Retinal pigment epithelial cell (primary cell): ENCODE measurements at places on chromosomes 5 and 9.

GRCh38 chr9:7088611-7089010 is 330.8 kb downstream of the KDM4C start:
- DNase-seq = no peak

GRCh38 chr5:16579142-16579847 is 37.5 kb downstream of the RETREG1 start:
- DNase-seq = no peak

- no peak for DNase-seq
Observed at GRCh38 chr9:93255994-93256877, 72.3 kb downstream of the WNK2 start.

DNA sequence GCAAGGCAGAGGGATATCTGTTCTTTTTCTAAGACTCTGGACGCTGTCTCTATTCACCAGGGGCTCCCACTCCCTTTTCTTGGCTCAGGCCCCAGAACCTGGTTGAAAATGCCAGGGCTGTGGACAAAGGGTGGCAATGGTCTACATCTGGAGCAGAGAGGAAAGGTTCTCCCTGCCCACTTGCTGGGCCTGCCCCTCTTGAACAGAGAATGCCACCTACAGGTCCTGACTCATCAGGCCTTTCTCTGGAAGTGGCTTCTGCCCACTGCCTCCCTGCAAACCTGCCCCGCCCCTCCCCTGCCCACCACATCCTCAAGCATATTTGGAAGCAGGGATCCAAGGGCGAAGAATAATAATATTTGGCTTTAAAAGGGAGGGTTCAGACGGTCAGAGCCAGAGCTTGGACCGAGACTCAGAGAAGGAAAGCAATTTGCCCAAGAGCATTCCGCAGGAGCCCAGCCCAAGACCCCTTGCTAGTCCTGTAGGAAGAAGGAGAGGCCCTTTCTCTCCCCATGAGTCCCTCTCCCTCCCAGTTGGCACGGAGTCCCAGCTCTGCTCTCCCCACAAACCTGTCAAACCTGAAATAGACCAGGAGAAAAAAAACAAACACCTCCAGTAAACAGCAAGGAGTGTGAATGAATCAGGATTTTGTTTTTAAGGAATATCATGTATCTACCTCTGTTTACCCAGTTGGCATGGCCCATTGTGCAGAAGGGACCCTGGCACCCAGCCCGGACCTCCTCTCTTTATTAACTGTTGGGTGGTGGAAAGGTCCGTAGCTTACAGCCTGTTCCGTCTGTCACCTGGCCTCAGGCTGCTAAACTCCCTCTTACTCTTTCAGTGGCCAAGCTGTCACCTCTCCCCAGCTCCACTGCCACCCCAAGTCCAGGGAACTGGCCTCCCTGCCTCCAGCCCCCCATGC is 37.7 kb upstream of the STXBP1 start:
- no peak for DNase-seq

DNA sequence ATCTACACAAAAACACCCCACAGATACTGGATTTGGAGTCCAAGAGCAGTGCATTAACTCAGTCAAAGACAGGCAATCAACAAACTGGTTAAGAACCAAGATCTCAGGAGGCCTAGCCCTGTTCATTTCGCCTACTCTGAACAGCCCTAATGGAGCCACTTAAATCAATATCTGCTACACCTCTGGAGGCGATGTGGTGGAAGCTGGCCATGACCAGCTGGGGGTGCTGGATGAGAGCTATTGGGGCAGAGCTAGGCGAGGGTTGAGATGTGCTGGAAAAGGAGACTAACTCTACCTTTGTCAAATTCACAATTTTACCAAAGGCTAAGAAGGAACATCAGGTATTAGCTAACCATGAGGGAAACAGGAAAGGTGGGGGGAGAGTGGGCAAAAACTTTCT is 23.3 kb upstream of the ARSB start:
- no peak for DNase-seq

GRCh38 chr5:145294331-145294730 is 540.8 kb downstream of the PRELID2 start:
- DNase-seq = no peak

GRCh38 chr5:3818624-3819023 is 223.0 kb downstream of the IRX1 start:
- no peak for DNase-seq

DNA sequence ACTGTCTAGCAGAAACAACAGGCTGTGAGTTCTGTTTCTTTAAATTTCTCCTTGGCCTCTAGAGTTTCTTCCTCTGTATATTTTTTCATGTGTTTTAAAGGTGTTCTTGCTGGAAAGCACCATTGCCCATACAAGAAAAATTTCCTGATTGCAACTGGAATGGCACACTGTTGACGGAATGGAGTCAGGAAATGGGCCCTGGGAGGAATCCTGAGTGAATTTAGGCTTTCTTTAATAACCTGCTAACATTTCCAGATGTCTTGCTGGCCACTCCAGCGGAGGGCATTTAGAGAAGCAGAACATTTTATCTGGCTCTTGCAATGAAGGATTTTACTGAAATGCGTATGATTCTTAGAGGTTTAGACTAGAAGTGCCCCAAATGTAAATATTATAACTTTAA is 736.3 kb downstream of the TAF11L14 start:
- no peak for DNase-seq

DNA sequence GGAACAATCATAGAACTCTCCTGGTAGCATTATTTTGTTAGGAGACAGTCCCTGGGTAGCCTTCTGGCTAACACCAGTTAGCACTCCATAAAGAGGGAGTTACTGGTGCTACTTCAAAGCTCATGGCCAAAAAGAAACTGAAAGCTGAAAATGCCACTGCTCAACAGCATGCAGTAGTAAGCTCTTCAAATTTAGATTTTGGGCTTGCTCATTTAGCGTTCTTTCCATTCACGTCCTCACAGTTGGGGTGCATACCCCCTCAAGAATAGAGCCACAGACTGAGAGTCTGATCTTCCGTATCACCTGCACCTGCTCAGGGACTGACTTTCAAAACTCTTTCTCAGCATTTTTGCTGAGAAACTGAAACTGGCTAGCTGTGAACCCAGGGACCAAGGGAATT is 24.7 kb downstream of the NTRK2 start:
- DNase-seq = no peak

- DNase-seq = no peak
Observed at GRCh38 chr9:128396970-128397613, 23.6 kb upstream of the CERCAM start.

DNA sequence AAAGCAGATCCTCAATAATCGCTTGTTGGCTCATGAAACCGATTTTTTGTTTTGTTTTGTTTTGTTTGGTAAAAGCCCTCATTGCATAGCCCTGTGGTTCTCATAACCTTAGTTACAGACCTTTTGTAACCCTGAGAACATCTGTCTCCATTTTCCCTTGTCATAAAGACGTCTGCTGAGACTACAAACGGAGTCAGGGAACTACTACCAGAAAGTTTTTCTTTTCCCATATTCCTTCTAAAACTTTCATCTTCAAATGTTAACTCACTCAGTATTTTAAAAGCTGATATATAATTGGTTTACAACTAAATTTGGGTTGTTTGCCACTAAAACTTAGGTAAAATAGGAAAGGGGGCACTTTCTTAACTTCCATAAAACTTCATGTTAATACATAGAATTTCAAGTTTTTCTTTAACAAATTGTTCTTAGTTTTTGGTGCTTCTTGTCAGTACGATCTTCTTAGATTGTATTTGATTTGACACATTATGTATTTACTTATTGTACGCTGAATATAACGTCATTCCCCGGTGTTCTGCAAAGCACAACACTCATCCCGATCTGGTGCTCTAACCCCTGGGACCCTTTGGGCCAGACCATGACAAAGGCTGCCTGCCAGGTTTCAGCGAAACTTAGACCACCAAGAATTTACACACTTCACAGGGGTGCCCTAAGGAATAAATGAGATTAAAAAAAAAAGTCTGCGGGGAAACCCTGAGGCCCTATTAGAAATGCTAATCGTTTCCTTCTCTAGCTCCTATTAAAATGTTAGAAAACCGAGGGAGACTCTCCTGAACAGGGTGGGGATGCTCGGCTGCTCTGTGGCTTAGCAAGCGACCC is 1.1 kb upstream of the ANP32B start:
- no peak for DNase-seq

DNA sequence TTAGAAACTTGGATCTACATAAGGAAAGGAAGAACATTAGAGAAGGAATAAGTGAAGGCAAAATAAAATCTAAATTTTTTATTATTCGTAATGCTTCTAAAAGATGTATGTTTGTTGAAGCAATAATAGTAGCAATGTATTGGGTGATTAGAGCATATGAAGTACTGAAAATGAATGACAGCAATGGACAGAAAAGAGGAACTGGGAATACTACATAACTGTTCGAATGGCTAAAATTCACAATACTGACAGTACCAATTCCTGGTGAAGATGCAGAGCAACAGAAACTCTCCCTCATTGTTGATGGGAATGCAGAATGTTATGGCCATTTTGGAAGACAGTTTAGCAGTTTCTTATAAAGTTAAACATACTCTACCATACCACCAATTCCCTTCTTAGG is 177.3 kb upstream of the SPEF2 start:
- no peak for DNase-seq

DNA sequence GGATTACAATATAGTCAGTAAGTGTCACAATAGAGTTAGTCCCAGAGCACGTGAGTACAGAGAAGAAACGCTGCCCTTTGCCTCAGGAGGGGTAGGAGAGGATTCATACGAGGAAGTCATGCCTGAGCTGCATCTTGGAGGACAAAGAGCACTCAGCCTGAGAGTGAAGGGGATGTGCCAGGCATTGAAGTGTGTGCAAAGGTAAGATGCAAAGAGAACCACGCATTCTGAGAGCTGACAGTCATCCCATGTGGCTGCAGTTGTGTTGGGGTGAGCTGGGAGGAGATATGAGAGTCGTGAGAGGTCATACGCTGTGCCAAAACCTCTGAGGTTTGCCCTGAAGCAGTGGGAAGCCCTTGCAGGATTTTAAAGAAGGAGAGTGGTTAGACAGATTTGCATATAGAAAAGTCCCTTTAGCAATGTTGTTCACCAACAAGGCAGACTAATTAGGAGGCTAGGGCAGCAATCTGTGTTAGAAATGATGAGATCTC is 97.5 kb downstream of the PIP5K1B start:
- no peak for DNase-seq

DNA sequence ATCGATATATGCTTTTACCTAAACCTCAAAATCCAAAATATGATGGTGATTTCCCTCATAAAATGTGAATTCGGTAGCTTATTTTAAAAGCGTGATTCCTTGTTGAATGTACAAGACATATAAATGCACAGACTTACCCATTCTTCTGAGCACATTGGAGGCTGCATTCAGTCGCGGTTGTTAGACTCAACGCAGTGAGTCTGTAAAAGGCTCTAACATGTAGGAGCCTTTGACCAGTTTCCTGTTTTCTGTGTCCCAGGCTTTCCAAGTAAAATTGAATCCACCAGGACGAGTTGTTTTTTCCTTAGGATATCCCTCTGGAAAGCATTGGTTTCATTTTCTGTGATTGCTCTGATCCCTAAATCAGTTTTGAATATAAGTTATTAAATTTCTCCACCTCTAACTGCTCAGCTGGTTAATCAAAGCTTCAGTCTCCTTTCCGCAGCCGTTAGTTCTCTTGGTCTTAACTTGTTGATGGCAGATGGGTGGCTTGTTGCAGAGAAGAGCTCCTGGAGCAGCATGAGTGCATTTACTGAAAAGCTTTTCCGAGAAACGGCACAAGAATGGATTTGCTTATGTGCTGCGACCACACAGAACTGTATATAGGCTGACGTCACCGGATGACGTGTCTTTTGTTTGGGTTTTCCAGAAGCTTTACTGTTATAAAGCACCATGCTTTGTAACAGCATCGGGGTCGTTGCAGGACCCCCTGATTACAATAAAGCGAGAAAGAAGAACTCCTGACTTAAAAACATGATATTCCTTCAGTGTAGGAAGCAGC is at the start of gene LRRTM2:
TSS of gene LRRTM2 (minus strand) at position 565 of the 781 bp plus-strand sequence. CDS start at position 141, 424 bp downstream.
- peak; percentile 81 for DNase-seq

DNA sequence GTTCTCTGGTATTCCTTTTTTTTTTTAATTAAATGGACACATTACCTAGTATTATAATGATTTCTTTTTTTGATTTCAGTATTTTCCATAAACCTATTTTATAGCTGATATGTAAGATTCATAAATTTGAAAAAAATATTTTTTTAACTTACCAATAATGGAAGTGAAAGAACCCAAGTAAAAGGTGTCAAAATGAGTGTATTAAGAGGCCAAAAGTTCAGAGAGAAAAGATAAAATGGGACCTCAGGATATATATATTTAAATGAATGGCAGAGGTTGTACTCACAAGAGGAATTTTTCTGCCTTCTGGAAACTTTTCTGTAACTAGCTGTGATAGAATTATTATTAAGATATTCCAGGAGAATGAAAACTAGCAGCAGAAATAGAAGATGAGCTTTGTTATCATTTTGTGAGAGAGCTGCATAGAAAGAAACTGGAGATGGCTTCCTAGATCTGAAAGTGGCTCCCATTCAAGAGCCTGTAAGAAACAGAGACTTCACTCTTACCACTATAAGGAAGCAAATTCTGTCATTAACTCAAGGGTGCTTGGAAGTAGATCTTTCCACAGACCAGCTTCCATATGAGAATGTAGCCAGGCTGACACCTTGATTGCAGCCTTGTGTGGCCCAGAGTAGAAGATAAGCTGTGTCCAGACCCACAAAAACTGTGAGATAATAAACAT is 91.7 kb downstream of the MRPS30 start:
- no peak for DNase-seq

GRCh38 chr5:110957934-110958333 is 113.6 kb upstream of the TSLP start:
- DNase-seq = no peak

DNA sequence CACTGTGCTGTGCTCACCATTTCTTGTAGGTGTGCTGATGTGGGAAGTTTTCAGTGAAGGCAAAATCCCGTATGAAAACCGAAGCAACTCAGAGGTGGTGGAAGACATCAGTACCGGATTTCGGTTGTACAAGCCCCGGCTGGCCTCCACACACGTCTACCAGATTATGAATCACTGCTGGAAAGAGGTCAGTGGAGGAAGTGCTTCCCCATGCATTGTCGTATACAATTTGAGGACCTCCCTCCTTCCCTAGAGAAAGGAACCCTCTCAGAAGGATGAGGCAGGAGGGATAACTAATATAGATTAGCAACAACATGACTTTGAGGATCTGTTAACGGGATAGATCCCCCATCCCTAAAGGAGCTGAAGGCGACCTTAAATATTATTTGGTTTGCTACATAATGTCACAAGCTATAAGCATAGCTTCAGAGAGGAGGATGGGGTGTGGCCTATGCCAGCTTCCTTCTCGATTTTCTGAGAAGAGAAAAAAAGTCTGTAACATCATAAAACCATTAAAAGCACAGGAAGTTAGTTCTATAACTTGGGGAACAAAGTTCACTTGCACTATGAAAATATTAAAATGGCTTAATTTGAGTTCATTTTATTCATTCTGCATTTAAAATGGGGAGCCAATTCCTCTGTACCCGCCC is 17.0 kb upstream of the CYFIP2 start:
- DNase-seq = no peak

GRCh38 chr9:38363589-38363925 is 28.9 kb upstream of the ALDH1B1 start:
- DNase-seq = no peak

GRCh38 chr5:51810592-51810991 is 427.3 kb downstream of the ISL1 start:
- no peak for DNase-seq

GRCh38 chr5:92320446-92320845 is 937.3 kb upstream of the ARRDC3 start:
- DNase-seq = no peak

- DNase-seq = no peak
Observed at GRCh38 chr5:108561416-108562204, 179.7 kb upstream of the FBXL17 start.

- no peak for DNase-seq
Observed at GRCh38 chr5:180599590-180599914, 8.3 kb upstream of the SCGB3A1 start.
